Coronary artery (tissue), 2 donors: ENCODE measurements at places on chromosomes 7 and 10.

GRCh38 chr7:109259151-109259550 is 689.5 kb downstream of the DNAJB9 start:
- DNase-seq: no peak

GRCh38 chr10:120586471-120586872 is 129.4 kb downstream of the PLPP4 start:
- no peak for DNase-seq

DNA sequence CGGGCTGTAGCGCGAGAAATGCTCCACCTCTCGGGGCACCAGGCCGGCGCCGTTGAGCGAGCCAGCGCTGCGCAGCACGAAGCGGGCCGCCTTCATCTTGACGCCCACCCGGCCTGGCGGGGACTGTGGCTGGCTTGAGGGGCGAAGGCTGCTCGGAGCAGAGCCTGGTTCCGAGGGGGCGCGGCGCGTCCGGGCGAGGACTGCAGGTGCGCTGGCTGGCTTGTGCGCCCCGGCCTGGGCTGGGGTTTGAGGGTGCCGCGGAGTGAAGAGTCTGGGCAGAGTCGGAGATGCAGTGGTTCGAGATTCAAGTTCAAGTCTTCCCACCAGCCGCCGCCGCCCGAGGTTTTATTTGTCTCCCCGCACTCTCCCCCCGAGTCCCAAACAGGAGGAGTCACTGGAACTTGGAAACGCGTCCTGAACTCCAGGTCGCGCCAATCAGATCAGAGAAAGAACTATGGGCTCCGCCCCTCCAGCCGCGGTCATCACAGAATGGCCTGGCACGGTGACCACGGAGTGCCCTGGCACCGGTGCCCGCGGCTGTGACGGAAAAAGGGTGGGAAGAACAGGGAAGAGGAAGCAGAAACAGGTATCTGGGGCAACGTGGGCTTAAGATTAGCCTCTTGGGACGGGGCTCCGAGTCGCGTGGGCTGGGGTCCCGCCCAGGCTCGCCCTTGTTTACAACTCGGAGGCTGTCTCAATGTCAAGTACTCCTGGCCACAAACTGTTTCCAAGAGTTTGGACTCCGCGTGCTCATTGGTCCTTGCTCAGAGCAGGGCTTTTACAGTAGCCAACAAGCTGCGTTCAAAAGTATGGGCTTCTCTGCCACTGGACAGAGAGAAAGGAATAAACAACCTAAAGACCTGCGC is at the start of gene PDK4:
TSS of gene PDK4 (minus strand) at position 319 of the 866 bp plus-strand sequence. CDS start at position 96, 223 bp downstream.
- DNase-seq: peak; percentile 99

GRCh38 chr7:111301891-111302290 is 211.0 kb downstream of the LRRN3 start:
- DNase-seq: no peak

GRCh38 chr7:46774515-46774914 is 807.4 kb downstream of the TNS3 start:
- no peak for DNase-seq

DNA sequence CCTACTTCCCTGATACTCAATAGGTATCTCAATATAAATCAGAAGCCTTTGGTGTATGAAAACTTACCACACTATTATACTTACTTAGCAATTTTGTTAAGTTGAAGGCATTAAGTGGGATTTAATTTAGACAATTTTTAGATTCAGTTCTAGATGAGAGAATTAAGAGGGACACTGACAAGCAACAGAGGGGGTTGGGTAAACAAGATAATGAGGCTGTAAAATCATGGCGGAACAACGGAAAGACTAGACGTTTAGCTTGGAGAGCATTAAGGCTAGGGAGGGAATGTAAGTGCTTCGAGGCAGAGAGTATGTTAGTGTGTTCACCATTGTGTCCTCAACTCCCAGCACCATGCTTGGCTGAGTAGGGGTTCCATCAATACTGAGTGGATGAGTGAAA is 71.3 kb downstream of the DENND11 start:
- DNase-seq: no peak

DNA sequence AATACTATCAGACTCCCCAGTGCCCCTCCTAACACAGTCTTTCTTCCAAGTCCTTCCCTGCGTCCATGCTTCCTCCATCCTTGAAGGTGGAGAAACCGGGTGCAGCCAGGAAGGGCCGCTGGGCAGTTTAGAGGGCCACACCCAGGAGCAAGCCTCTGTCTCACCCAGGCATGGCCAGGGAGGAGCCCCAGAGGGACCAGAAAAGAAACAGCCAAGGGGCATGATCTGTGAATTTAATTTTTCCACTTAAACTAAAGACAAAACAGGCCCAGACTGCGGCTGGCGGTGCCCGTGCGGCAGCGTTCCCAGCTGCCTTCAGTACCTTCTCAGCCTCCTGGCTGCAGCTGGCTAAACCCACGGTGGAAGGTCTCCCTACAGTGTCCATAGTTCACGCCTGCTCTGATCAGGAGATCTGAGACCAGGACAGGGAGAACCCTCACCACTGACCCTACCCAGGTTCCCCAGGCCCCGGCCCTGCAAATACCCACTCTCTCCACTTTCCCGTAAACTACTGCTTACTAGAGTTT is 12.9 kb downstream of the UNCX start:
- no peak for DNase-seq

GRCh38 chr10:124200011-124200410 is 106.6 kb upstream of the CHST15 start:
- peak; percentile 26 for DNase-seq

GRCh38 chr7:112554591-112554990 is 73.8 kb downstream of the LSMEM1 start:
- DNase-seq: no peak

- DNase-seq: no peak
Observed at GRCh38 chr7:30322271-30323005, 38.0 kb downstream of the ZNRF2 start.

DNA sequence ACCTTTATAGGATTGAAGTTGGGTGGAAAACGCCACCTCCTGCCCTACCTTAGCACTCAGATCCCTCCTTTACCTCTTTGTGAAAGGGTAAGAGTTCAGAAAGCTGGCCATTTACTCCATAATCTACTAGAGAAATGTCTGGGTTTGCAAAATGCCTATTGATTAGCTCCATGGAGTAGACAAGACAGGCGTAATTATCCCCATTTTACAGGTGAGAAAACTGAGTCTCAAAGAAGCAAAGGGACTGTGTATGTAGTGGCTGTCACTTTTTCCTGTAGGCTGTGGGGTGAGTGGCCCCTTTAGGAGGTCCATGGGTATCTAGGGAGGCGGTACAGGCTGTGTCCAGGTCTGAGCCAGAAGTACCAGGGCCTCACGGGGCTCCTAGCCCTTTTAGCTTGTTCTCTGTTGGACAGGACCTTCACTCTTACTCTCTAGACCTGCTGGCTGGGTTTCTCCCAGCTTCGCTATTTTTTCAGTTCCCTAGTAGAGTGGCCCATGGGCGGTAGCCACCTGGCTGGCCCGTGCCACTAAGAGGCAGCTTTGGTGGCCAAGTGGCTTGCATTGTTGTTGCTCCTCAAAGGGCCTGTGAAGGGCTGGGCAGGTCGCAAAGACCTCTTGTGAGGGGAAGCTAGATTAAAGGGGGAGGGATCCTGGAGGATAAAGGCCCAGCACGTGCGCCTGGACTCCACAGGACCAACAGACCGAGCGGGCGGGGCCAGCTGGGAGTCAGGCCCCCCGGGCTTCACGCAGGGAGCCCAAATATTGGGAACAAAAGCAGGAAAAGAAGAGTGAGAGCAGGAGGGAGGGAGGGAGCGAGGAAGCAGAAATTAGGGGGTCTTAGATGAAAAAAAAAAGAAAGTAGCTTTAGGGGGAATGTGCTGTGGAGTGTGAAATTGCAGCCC is 4.7 kb upstream of the PAX2 start:
- DNase-seq: no peak

GRCh38 chr10:4691301-4691700 is 134.7 kb upstream of the AKR1E2 start:
- no peak for DNase-seq

- no peak for DNase-seq
Observed at GRCh38 chr10:79286318-79286951, 60.8 kb upstream of the PPIF start.

- no peak for DNase-seq
Observed at GRCh38 chr7:7612519-7612918, 28.0 kb upstream of the UMAD1 start.

DNA sequence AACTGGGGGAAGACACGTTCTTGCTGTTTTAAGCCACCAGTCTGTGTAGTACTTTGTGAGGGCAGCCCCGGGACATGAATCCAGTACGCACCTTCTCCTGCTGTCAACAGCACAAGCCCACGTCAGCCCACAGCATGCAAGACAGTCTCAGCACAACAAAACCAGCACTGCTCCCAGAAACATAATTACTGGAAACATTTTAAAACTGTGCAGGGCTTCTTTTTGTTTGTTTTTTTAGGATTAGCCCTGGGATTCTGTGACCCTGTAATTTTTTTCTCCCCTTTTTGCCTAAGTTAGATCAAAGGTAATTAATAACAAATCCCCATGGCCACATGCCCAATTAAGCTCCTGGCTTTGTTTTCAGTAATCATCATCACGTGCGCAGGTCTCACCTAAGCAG is 87.5 kb downstream of the VOPP1 start:
- peak; percentile 9 for DNase-seq

GRCh38 chr7:133727476-133728214 is 399.5 kb upstream of the LRGUK start:
- DNase-seq: no peak

GRCh38 chr10:83248106-83248631 is 891.1 kb upstream of the GHITM start:
- DNase-seq: no peak

GRCh38 chr10:110459600-110459999 is 38.1 kb upstream of the DUSP5 start:
- DNase-seq: no peak

DNA sequence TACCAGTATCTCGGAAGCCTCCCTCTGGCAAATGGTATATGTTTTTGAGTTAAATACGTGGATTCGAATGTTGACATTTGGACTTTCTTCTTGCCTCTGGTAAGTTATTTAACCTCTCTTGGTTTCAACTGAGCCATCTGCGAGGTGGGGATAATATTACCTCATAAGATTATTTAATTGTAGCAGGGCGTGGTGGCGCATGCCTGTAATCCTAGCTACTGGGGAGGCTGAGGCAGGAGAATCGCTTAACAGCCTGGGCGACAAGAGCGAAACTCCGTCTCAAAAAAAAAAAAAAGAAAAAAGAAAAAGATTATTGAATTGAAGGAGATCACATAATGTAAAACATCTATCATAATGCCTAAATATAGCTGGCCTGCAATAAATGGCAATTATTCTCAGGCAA is 396 bp upstream of the TAF5 start:
- no peak for DNase-seq

GRCh38 chr7:84190016-84190705 is 4.4 kb downstream of the SEMA3A start:
- DNase-seq: no peak

DNA sequence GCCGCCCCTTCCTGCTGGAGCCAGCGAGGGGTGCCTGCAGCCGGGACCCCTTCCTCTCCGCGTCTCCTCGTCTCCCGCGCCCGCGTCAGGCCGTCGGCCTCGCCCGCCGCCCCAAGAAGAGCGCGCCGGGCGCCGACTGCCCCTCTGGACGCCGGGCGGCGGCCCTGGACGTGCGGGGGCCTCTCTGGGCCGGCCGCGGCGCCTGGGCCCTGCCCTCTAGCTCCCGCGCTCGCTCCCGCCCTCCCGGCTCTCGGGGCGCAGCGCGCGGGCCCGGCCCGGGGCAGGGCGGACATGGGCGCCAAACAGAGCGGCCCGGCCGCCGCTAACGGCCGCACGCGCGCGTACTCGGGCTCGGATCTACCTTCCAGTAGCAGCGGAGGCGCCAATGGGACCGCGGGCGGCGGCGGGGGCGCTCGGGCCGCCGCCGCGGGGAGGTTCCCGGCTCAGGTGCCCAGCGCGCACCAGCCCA is 704 bp downstream of the ZNRF2 start:
- DNase-seq: no peak

DNA sequence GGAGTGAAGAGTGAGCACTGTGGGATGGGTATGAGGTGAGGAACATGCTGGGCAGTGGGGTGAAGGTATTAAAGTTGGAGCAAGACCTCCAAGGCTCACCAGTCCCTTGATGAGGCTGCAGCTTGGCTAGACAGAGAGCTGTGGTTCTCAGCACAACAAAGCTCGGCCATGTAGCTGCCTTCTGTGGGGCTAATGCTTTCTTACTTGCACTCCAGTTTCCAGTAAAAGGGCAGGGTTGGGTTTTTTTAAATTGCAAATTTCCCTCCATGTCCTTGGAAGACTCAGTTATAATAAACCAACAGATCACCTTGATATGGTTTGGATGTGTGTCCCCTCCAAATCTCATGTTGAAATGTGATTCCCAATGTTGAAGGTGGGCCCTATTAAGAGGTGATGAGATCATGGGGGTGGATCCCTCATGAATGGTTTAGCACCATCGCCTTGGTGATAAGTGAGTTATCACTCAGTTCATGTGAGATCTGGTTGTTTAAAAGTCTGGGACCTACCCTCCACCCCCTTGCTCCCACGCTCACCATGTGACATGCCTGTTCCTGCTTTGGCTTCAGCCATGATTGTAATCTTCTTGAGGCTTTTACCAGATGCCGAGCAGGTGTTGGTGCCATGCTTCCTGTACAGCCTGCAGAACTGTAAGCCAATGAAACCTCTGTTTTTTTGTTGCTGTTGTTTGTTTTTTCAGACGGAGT is 55.9 kb downstream of the ATXN7L1 start:
- DNase-seq: no peak

GRCh38 chr7:43756368-43757072 is 2.0 kb upstream of the BLVRA start:
- no peak for DNase-seq

DNA sequence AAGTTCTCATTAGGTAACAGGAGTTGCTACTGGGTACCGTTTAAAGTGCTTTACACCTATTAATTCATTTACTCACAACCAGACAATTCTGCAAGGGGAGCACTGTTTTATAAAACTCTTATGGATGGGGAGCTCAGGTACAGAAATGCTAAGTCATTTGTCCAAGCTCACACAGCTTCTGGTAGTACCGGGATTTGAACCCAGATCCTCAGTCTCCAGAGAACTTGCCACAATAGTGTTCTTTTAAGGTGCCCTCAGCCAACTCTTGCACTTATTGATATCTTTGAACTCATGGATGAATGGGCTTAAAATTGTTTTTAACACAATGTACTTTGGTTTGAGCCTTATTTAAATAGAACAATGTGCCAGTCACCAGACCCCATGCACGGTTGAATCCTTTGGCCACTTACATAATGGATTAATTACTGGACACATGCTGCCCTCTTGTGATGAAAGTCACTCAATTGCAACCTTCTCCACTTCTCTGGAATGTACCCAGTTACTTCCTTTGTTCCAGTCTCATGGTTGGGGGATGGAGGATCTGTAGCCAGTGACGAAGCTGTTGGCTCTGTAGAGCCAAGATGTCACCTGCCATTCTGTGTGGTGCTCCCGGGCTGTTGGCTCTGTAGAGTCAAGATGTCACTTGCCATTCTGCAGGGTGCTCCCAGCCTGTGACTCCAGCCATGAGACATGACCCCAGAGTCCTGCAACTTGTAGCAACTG is 65.6 kb downstream of the NOD1 start:
- no peak for DNase-seq

GRCh38 chr10:104332243-104333031 is 5.8 kb downstream of the ITPRIP start:
- DNase-seq: peak; percentile 65
